NCI-H2081 treated with DMSO at 0.1 percent for 48 hours (cell line): ENCODE measurements at places on chromosomes 13 and 19.

GRCh38 chr13:42260903-42261654 is 10.9 kb upstream of the AKAP11 start:
- DNase-seq = no peak

DNA sequence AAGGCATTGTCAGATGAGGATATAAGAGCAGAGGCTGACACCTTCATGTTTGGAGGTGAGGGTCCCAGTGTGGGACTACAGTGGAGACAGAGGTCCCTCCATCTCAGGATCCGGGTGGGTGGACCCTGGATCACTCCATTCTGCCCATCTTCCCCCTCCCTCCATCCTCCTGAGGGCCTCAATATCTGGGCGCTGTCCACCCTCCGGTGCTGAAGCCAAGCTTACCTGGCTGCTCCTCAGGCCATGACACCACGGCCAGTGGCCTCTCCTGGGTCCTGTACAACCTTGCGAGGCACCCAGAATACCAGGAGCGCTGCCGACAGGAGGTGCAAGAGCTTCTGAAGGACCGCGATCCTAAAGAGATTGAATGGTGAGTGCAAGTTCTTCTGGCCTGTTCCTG is 11.9 kb downstream of the CYP4F12 start:
- no peak for DNase-seq

DNA sequence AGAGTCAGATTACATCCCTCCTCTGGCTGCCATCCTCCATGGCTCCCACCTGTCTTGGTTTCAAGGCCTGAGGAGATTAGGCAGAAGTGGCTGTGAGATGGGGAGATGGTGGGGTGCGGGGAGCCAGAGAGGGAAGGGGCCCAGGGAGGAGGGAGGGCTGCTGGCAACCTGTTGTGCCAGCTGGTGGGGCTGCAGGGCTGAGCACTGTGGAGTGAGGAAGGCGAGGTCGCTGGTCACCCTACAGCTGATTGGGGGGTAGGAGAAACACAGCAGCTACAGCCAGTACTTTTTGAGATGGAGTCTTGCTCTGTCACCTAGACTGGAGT is 48.3 kb downstream of the CD320 start:
- no peak for DNase-seq

DNA sequence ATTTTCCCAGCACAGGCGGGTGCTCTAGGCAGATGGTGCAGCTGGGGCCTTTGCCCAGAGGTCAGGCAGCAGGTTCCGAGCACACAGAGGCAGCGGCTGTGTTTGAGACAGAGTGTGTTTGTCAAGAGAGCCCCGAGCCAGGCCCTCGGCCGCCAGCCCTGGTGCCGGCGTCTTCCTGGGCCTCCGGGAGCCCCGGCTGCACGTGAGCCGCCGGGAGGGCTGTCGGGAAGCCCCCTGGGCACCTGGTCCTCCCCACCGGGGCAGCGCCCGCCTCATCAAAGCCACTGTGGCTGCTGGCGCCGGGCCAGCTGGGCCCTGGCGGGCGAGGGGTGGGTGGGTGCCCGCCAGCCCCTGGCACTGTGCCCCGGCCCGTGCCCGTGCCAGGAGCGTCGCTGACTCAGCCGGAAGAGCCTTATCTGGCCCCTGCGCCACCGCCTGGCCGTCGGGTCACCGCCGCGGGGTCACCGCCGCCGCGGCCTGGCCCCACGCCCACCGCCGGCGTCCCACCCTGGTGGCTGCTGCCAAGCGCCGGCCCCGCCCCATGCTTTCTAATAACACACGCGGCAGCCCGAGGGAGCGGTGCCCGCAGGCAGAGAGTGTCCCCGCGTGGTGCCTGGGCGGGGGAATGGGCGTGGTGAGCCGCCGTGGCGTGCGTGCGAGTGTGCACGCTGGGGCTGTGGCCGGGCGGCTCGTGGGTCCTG is 14.9 kb downstream of the ARID3A start:
- DNase-seq = no peak

DNA sequence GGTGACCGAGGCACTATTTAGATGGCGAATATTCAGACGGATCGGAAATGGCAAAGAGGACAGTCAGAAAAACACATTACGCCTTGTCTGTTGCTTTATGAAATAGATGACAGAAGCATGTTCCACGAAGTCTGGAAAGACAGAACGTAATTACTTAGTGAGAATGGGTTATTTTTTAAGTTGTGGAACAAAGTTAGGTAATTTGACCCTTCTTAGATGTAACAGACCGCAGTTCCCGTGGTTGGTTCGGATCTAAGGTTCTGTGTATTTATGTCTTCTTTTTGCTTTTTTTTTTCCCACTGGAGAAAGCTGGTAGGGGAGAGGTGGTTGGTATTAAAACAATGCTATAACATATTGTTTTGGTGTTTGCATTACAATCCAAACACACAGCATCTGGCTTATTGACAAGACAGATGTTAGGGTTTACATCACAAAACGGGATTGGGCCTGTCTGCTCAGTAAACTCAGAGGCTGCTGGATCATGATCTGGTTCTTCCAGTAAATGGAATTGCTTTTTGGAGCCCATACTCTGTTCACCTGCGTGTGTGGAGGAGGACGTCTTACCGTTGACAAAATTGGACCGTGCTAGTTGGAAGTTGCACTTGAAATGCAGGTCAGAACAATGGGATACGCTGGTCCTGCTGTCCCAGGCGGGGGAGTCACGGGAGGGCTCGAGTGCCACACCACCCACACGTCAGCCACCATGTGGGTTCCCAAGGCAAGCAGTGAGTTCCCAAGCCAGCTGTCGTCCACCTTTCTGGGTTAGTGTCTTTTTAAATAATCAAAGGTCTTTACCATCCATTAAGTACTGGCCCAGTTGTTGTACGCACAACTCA is 13.8 kb downstream of the ATP11A start:
- DNase-seq = no peak

GRCh38 chr19:35059799-35060091 is 18.2 kb downstream of the HPN start:
- DNase-seq = no peak

DNA sequence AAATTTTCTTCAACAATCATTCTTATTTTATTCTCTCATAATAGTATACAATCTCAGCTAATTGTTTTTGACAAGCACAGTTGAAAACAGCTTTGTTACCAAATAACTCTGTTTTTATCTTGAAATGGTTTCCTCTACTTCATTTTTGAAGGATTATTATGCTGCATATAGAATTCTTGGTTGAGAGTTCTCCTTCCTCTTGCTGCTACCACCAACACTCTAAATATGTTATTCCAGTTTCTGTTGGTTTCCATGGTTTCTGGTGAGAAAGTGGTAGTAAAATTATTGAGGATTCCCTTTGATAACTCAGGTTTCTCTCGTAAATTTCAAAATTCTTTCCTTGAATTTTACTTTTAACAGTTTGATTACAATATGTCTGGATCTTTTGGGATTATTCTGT is 1725.9 kb downstream of the PCDH9 start:
- no peak for DNase-seq

- no peak for DNase-seq
Observed at GRCh38 chr19:6014551-6015135, 36.7 kb upstream of the RANBP3 start.

DNA sequence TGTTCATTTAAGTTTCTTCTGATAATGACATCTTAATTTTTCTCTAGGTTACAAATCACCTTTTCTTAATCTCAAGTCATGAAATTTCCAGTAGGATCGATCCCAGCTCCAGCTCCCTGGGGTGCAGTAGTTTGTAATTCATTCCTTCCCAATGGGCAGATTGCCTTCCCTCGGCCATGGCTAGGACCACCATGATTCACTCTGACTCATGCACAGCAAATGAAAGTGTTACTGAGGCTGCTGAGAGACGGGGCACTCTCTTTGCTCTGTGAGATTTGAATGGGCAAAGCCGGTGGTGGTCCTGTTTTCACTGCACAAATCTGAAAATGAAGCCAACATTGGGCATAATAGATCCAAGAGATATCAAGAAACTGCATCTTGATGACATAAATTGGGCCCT is 202.8 kb upstream of the IRS2 start:
- no peak for DNase-seq

DNA sequence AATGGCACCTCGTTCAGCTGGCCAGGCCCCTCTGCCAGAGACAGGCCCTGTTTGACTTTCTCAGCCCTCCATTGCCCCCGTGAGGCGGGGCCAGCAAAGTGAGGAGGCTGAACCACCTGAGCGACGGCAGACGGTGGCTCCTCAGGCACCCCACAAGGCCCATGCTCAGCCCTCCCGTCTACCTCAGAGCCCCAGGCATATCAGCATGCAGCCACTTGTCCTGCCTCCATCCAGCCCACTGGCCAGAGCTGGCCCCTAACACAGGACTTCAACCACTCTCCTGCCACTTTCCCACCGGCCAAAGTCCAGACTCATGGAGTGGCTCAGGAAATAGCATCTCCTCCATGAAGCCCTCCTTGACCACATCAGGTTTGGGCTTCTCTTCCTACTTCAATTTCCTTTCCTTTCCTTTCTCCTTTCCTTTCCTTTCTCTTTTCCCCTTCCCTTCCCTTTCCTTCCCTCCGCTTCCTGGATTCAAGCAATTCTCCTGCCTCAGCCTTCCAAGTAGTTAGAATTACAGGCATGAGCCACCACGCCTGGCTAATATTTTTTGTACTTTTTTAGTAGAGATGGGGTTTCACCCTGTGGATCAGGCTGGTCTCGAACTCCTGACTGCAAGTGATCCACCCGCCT is 9.3 kb downstream of the SLC7A10 start:
- DNase-seq = no peak

GRCh38 chr13:29925457-29926097 is 75.2 kb upstream of the UBL3 start:
- no peak for DNase-seq

GRCh38 chr19:30448386-30449077 is 76.3 kb downstream of the ZNF536 start:
- no peak for DNase-seq

GRCh38 chr19:16851031-16851712 is 22.0 kb downstream of the SIN3B start:
- no peak for DNase-seq

DNA sequence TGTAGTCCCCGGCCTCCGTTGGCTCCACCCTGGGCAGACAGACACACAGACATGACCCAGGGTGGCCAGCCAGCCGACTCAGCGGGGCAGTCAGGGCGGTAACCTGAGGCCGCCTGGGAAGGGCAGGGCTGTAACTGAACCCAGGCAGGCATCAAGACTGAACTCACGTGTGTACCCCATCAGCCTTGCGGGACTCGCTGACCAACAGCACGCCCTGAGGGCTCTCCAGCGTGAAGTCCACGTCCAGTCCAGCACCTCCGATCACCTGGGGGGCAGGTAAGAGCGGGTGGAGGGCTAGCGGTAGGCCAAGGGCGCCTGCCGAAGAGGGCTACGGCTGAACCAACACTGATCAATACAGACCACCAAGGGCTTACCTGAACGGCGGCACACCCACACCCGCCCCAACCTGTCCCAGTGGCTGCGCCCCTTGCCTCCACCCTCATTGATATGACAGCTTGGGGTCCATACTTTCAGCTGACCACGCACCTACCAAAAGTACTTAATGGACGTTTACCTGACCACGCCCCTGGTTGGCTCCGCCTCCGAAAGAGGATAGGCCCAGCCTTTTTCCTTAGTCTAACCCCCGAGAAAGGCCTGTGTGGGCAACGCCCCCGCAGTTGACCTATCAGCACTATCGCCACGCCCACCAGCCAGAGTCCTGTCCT is 791 bp downstream of the TMED1 start:
- no peak for DNase-seq

DNA sequence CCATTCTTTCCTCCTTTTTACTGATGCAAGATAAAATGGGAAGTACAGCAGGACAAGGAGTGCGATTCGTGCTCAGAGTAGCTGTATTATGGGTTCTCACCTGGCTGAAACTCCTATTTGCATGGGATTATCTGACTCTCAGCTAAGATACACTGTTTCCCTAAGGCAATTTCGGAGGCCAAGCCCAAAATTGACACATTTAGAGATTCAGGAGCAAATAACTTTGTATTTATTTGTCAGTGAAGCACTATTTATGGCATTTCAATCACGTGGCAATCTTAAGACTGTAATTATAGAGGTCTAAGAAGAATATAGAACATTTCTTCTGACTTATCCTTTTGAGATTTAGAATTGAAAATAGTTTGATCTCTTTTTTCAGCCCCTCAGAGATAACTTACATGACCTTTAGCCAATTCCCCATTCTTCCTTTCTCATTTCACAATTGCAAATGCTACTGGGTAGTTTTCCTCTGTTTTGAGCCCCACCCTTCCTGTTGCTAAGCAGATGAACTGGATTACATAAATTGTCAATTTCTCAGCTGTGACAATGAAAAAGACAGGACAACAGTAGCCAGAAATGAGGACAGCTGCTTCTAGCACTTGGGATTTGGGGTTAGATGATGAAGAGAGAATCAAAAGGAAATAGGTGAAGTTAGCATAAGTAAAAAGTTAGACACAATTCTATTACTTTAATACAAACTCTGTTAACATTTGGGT is 122.7 kb upstream of the FRY start:
- DNase-seq = no peak
